ENCODE measurements at places on chromosomes 5 and 9. TPM values are rescaled to one million over a fixed set of nuclear protein-coding genes. Genes with fewer than 3 reads are reported as not detected.

C5orf58 gene
- total RNA-seq: 1.0 TPM

DAPK1 gene
- total RNA-seq: 5.5 TPM

UNC5A gene
- total RNA-seq: not detected

ROR2 gene
- total RNA-seq: 0.74 TPM

HSD17B3 gene
- total RNA-seq: 1.4 TPM

LTC4S gene
- 10.9 TPM for total RNA-seq

MARCOL gene
- total RNA-seq: not detected

NPR3 gene
- total RNA-seq: 81.0 TPM

PTPDC1 gene
- total RNA-seq: 7.9 TPM

DND1 gene
- 0.47 TPM for total RNA-seq

PDE4D gene
- 34.5 TPM for total RNA-seq

C9 gene
- total RNA-seq: not detected

SUSD1 gene
- total RNA-seq: 5.1 TPM

NDUFS4 gene
- total RNA-seq: 187 TPM

ELOVL7 gene
- total RNA-seq: 0.19 TPM

MYORG gene
- 6.3 TPM for total RNA-seq

IRX2 gene
- 6.2 TPM for total RNA-seq

STKLD1 gene
- not detected for total RNA-seq

FAM169A gene
- 6.3 TPM for total RNA-seq

RAI14 gene
- 6.7 TPM for total RNA-seq

OTP gene
- total RNA-seq: not detected

ASPN gene
- total RNA-seq: 17.5 TPM

TICAM2 gene
- 2.3 TPM for total RNA-seq

SEMA5A gene
- total RNA-seq: 43.2 TPM

SH3GL2 gene
- 7.3 TPM for total RNA-seq

SELENOP gene
- 213 TPM for total RNA-seq

IL5 gene
- total RNA-seq: not detected

CCNO gene
- total RNA-seq: not detected

FGF18 gene
- total RNA-seq: 30.4 TPM

SLC36A1 gene
- total RNA-seq: 3.1 TPM

PCDHGC3 gene
- 15.6 TPM for total RNA-seq

ZNF883 gene
- 6.2 TPM for total RNA-seq

GRM6 gene
- not detected for total RNA-seq

STK32A gene
- 0.80 TPM for total RNA-seq

PDE6A gene
- 0.22 TPM for total RNA-seq

IL4 gene
- not detected for total RNA-seq

KCNV2 gene
- not detected for total RNA-seq

SLC6A7 gene
- not detected for total RNA-seq

HTR4 gene
- 0.99 TPM for total RNA-seq

FSTL4 gene
- total RNA-seq: not detected

CDC42SE2 gene
- 10.3 TPM for total RNA-seq

DOCK8 gene
- 3.7 TPM for total RNA-seq

MYMK gene
- total RNA-seq: not detected

PCDHGB1 gene
- total RNA-seq: 5.7 TPM

RORB gene
- total RNA-seq: 1.2 TPM

AQP3 gene
- 13.6 TPM for total RNA-seq

CBY3 gene
- not detected for total RNA-seq

FOXD4L6 gene
- not detected for total RNA-seq

EIF4E1B gene
- not detected for total RNA-seq

CD180 gene
- 0.44 TPM for total RNA-seq

GOLM1 gene
- total RNA-seq: 3.7 TPM

SLC46A2 gene
- total RNA-seq: not detected

Measured in left ventricle myocardium inferior (tissue), 1 donor.